T follicular helper cell (primary cell): ENCODE measurements at places on chromosomes 7 and 10.

GRCh38 chr10:62853710-62854109 lies 37.5 kb upstream of the EGR2 start:
- no peak for DNase-seq

GRCh38 chr7:136941816-136942215 lies 73.4 kb downstream of the CHRM2 start:
- DNase-seq = no peak

- DNase-seq = no peak
These were observed 262.9 kb downstream of the PTPRN2 start for GRCh38 chr7:158324397-158325360.

DNA sequence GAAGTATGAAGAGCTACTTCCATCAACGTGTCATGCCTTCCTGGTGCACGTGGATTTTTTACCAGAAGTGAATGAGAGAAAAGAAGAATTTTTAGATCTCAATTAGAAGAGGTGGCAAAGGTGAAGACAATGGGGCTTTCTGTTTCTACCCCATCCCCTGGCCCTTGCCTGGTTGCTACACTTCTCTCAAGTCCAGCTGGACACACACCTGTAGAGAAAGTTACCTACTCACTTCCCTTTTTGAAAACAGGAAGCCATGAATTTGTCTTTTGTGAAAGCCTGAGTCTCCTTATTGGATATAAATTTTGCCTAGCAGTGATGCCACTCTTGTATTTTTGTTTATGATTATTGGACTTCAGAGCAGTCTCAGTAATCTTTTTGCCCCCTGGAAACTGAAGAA lies 142.9 kb upstream of the AKR1E2 start:
- DNase-seq = no peak

DNA sequence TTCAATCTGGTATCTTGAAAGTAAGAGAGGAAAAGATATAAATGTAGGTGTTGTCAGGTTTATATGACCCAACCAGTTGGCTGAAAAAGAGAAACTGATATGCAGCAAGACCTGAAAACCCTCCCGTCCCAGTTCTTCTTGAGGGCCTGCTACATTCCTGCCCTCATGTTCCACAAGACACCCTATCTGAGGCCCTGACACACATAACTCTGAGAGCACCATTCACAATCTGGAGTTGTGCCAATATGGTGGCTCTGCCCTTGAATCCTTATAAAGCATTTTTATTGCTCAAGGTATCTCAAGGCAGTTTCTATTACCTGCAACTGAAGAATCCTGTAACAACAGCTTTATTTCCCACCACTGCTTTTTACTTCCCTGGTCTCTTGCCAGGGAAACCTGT lies 17.0 kb downstream of the XPNPEP1 start:
- DNase-seq = no peak

- DNase-seq = no peak
These were observed 131.3 kb downstream of the UBE2H start for GRCh38 chr7:129821476-129821875.
